ENCODE measurements at places on chromosomes 16 and 17.
A peak's percentile ranks its signal among the peaks of the same experiment; 100 is the strongest.

- no peak for DNase-seq
Measured at GRCh38 chr16:62079236-62079635, 43.0 kb upstream of the CDH8 start.

DNA sequence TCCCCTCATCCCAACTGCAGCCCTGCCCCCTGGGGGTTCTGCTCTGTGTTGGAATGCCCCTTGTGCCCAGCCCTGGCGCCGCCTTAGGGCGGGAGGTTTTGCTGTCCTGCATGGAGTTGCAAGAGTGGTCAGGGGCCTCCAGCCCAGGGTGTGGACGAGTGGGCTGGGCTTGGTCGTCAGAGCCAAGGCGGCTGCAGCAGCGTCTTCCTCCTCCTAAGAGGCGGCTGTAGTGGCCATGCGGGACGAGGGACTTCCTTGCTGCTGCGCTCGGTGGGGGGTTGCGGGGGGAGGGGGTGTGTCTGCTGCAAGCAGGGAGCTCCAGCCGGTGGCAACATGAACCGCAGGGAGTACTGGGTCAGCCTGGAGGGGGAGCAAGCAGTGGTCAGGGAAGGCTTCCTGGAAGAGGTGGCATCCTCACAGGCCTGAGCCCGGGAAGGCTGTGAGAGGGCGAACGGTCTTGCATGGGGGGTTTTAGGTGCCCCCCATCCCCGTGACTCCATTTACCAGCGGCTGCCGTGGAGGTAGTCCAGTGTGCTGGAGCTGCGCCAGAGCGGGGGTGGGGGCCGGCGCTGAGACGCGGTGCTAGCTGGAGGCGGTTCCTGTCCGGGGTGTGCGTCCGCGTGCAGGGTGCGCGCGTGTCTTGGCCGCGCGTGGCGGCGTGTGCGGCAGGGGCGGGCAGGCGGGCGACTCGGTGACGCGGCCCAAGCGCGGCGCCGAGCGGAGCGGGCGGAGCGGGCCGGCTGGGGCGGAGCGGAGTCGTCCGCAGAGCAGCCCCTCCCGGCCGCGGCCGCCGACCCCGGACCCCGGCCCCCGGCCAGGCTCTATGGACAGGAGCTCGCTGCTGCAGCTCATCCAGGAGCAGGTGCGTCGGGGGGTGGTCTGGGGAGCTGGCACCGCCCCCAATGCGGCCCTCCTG, at the start of gene RHBDL1:
Gene RHBDL1 (plus strand): TSS at position 704 of the 916 bp plus-strand sequence. CDS start 120 bp downstream, at position 824.
- no peak for DNase-seq

DNA sequence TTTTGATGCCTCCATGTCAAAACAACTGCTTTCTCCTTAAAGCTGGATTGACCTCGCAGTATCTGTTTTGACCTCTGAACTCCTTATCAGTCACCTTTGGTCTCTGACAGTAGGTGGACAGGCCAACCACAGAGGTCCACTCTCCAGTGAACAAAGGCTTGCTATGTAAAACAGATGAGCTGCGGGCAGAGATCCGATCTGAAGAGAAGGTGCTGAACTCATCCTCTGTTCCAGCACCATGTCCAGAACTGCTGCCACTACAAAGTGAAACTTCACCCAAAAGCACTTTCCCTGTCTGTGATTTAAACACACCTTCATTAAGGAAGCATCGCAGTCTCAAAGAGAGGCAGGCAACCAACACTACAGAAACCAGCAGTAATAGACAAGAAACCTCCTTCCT, 117.3 kb upstream of the CORO6 start:
- no peak for DNase-seq

DNA sequence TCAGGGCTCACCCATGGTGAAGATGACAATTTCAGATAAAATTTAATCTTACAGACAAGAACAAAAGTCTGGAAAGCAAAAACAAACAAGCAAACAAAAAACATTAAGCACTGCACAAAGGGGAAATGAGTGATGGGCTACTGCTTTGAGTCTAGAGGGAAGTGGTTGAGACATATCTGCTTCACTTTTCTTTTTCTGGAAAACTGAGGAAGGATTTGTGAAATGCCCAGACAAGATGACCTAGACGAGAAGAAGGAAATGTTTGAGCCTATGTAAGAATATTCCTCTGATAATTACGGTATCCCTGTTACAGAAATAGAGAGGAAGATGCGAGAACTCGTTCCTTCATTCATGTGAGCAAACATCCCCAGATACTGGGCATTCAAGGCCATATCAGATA, 11.5 kb upstream of the HYDIN start:
- DNase-seq, result no peak

- DNase-seq, result no peak
Measured at GRCh38 chr17:17103160-17103559, 60.9 kb downstream of the MPRIP start.

DNA sequence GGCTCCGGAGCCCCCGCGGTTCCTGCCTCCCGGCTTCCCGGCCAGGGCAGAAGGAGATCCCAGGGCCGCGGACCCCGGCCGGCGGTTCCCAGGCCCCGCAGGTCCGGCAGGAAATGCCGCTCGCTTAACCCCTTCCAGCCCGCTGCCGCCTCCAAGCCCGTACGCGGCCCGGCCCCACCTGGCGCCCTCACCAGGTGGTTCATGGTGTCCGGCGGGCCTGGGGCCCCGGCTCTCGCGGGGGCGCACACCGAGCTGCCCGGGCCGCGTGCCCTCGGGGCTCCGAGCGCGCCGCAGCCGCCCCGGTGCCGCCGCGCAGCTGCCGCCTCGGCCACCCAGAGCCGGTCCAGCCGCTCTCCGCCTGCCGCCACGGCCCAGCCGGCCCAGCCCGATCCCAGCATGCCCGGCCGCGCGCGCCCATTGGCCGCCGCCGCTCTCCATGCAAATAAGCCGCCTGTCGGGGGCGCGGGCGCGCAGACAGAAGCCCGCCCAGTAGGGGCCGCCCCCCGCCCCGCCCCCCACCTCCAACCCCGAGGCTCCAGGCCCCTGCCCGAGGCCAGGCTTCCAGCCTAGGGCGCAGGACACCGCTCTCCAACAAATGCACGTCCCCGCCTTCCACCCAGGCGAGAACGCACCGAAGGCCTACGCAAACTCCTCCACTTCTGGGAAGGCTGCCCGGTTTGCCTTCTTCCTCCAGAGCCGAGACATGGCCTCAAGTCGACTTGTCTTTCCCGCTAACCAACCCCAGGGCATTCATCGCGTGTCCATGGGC, at the start of gene BCAR1:
Gene BCAR1 (minus strand): TSS at position 345 of the 769 bp plus-strand sequence. CDS start 142 bp downstream, at position 203.
- peak; percentile 71 for DNase-seq

DNA sequence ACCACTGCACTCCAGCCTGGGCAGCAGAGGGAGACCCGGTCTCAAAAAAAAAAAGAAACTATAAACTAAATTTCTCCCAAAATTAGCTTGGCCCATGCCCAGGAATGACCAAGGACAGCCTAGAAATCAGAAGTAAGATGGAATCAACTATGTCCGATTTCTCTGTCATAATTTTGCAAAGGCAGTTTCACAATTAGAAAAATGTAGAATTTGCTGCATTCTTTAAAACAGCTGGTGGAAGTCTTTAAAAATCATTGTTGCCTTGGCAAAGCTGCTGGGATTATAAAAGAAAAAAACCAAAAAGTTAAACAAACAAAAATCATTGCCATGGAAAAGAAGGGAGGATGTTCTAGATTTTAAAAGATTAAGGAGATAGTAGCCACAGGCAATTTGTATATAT, 32.4 kb downstream of the WWP2 start:
- no peak for DNase-seq

All from BJ (cell line).